ENCODE measurements at places on chromosomes 3 and 15. TPM values are rescaled to one million over a fixed set of nuclear protein-coding genes. Genes with fewer than 3 reads are reported as not detected.

- H3K4me1 ChIP-seq = peaks cover 3% of the 10 kb centered on the region
- H3K4me3 ChIP-seq = no peak overlapping the region
- H3K27ac ChIP-seq = no peak overlapping the region
- H3K27me3 ChIP-seq = no peaks in the 10 kb centered on the region
- H3K36me3 ChIP-seq = no peaks in the 10 kb centered on the region
These were observed 5.1 kb upstream of the FLNB start for GRCh38 chr3:58003093-58003492.

DNA sequence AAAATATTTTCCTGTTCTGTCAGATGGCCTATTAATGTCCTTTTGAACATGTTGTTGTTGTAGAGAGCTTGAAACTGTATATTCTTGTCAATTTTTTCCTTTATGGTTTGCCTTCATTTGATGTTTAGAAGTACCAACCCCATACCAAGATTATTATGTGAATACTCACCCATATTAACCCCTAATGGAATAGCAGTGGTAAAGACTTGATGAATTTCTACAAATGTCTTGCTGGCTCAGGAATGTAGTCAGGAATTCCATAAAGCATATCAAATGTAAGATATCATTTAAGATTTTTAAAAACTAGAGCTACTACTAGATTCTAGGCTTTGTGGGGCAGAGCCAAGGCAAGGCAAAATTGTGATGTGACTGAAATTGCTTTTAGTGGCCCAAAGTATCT, 30.0 kb downstream of the MYO5A start:
- H3K4me3 ChIP-seq = no peak overlapping the region
- H3K27me3 ChIP-seq = no peaks in the 10 kb centered on the region
- no peaks in the 10 kb centered on the region for H3K4me1 ChIP-seq
- DNase-seq = no peak
- H3K27ac ChIP-seq = no peak overlapping the region

- no peaks in the 10 kb centered on the region for H3K27me3 ChIP-seq
- H3K36me3 ChIP-seq = no peaks in the 10 kb centered on the region
- H3K4me3 ChIP-seq = no peak overlapping the region
- H3K27ac ChIP-seq = no peak overlapping the region
- DNase-seq = no peak
These were observed 214.8 kb downstream of the FMN1 start for GRCh38 chr15:32979710-32980109.

Gene TGM4
- polyA plus RNA-seq = not detected
